ENCODE measurements at places on chromosomes 4 and X.

DNA sequence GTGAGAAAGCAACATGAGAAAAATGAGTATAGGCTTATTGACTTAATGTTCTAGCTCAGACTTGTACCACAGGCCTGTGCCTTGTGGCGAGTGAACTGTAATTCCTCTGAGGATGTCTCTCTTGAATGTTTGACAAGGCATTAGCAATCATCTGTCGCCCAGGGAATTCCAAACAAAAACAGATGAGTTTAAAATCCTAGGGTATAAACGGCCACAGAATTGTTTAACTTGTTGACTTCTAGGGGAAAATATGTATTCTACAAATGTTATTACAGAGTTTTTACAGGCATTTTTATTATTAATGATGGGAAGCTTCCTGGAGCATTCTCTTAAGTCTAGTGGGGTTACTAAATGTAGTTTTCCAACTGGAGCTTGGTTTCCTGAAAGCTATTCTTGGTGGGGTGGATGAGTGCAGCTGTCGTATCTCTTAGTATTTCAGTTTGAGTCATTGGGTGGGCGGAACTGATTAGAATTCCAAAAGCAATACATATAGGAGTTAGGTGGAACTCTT lies 40.6 kb downstream of the ARHGAP10 start:
- peak; percentile 75 for DNase-seq

- DNase-seq = no peak
Observed at GRCh38 chr4:118814058-118814457, 21.9 kb downstream of the SEC24D start.

GRCh38 chr4:11650801-11651596 lies 222.3 kb upstream of the HS3ST1 start:
- peak; percentile 7 for DNase-seq

GRCh38 chrX:9905721-9906120 lies 61.4 kb upstream of the CLDN34 start:
- no peak for DNase-seq

DNA sequence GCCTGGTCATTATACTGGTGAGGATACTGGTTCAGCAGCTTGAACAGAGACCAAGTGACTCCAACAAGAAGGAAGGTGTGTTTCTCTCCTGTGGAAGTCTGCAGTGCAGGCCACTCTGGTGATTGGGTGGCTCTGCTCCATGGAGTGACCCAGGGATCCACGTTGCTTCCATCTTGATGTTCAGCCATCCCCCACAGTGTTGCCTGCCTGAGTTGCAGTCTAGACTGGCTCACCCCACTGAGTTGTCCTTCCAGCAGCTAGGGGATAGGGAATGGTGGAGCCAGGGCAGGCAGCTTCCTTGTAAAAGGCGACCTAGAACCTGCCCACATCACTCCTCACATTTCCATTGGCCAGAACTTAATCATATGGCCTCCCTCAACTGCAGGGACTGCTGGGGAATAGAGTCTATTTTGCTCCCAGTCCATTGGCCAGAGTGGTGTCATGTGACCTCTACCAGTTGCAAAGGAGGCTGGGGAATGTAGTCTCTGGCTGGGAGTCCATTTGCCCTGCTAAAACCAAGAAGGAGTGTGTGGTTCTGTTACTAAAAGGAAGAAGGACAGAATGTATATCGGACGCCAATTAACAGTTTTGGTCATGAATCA lies 8.0 kb downstream of the MAN2B2 start:
- DNase-seq = no peak

- DNase-seq = no peak
Observed at GRCh38 chrX:103739421-103739820, 28.7 kb downstream of the TMEM31 start.

- no peak for DNase-seq
Observed at GRCh38 chr4:24235618-24236017, 345.8 kb upstream of the PPARGC1A start.

- no peak for DNase-seq
Observed at GRCh38 chr4:113083346-113083745, 33.9 kb downstream of the ANK2 start.

- no peak for DNase-seq
Observed at GRCh38 chr4:8050180-8050554, 108.4 kb downstream of the ABLIM2 start.

DNA sequence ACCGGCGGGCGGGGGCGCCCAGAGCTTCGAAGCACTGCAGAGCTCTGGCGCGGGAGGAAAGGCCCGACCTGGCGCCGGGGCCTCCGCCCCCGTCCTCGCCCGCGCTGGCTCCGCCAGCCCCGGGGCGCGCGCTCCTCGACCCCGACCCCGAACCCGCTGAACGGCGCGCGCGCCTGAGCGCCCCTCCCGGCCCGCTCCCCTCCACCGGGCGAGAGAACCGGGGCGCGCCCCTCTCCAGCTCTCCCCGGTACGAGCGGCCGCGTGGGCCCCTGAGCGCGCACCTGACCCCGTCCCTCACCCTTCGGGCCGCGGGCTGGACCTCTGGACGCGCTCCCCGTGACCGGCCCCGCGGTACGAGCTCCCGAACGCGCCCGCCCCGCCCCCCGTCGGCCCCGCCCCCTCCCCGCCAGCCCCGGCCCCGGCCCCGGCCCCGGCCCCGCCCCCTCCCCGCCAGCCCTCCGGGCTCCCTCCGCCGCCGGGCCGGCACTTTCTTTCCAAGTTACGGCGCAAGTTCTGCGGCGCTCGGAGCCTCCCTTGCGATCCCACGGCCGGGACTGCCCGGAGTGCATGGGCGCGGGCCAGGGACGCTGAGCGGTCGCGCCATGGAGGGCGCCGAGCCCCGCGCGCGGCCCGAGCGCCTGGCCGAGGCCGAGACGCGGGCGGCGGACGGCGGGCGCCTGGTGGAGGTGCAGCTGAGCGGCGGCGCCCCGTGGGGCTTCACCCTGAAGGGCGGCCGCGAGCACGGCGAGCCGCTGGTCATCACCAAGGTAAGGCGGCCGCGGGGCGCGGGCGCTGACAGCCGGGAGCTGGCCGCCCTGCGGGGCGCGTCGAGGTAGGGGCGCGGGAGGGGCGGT lies at the start of gene SHROOM2:
SHROOM2 (plus strand) TSS at position 486 of the 854 bp plus-strand sequence; CDS start at position 603, 117 bp downstream.
- no peak for DNase-seq

DNA sequence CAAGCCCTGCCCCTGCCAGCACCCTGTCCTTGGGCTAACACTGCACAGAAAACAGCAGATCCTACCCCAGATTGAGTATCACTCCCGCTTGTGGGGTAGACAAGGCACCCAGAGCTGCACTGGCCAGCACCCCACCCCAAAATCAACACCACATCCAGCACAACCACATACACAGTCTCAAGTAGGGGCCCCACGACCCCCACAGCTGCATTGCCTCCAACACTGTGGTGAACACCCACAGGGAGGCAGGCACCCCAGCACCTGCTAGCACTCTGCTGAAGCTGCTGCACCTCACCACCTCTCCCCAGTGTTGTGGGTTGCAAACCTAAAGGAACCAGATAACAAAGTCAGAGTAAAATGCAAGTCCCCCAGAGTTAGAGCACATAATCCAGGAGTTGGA lies 589.9 kb downstream of the PCDH19 start:
- DNase-seq = no peak

All from muscle of arm (tissue), 14 donors.